ENCODE measurements at places on chromosomes 1 and 21. TPM values are rescaled to one million over a fixed set of nuclear protein-coding genes. Genes with fewer than 3 reads are reported as not detected.

DNA sequence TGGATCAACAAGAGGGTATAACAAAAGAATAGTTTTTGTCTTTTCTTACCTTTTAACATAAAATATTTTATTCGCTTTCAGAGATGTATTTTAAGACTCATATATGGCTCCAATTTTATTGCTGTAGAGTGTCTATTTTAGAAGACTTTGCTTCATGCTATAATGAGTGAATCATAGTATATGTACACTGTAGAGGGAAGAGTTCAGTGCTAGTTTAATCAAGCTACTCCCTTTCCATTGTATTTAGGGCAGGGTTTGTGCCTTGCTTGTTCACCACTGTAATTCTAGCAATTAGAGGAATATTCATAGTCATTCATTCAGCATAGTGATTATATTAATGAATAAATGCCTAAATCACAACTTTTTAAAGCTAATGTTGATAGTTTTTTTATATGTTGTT lies 78.8 kb downstream of the CEP350 start:
- no peak for DNase-seq

DNA sequence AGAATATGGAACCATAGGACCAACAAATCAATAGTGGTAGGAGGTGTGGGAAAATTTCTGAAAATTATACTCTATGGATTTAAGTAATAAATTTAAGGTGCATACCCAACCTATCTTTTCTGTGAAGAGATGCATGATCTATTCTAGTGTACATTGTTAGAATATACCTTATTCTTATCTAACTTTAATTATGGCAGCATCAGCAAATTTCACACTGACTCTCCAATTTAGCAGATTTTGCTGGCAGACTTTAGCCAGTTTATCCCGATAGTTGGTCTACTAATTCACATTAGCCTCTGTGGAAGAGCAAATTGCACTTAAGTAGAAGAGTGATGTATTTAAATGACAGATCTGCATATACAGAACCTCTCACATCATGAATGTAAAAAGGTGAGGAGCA lies 400.0 kb downstream of the PLA2G4A start:
- DNase-seq, result no peak

- DNase-seq, result no peak
Observed at GRCh38 chr1:178749581-178750166, 24.6 kb downstream of the RALGPS2 start.

DNA sequence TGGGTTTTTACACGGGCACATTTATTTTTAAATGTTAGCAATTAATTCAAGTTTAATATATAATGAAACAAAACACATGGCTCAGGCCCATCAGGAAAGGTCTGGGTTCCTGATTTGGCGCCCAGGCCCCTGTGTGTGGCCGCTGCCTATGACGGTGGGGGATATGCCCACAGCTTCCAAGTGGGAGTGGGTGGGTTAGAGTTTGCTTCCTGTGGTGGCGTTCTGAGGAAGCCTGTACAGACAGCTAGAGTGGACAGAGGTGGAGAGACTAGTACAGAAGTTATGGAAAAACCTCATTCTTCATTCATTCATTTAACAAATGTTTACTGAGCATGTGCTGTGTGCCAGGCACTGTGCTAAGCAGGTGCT lies 22.4 kb upstream of the EPS8L3 start:
- peak; percentile 1 for DNase-seq

Gene RTCA
- total RNA-seq, result 36.5 TPM
